ENCODE measurements at places on chromosomes 2 and 18.
A peak's percentile ranks its signal among the peaks of the same experiment; 100 is the strongest.

DNA sequence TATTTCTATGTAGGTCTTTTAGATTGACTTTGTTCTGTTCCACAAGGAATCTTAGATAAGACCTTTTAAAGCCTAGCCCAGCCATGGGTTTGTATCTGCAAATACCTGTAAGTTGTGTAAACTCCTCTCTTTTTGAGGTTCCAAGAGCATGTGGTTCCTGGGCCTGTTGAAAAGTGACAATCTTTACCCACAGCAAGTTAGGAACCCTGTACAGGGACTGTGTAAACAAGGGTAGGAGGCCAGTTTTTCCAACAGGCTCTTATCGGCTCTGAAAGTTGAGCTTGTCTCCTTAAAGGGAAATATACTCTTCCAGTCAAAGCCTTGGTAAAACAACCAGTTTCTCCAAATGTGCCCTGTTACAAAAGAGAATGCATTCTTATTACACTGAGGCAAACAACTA, 15.3 kb upstream of the ASXL3 start:
- DNase-seq = no peak

GRCh38 chr2:152693033-152693432, 24.2 kb downstream of the PRPF40A start:
- no peak for DNase-seq

- DNase-seq = no peak
These were observed 309.4 kb upstream of the EPAS1 start for GRCh38 chr2:45987856-45988255.

DNA sequence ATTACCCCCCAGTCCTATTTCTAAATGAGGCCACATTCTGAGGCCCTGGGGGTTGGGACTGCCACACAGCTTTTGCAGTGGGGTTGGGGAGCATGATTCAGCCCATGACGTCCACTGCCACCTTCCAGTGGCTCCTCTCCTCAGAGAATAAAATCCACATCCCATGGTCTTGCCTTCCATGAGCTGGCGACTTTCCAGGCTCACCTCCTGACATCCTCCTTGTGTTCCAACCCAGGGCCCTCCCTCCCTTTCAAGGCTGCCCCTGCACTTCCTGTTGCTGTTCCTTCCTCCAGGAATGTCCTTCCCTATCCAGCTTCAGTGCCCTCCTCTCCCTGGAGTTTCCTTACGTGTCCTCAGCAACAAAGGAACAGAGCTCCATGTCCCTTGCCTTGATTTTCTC, 187.3 kb upstream of the ID2 start:
- DNase-seq = no peak

GRCh38 chr2:31992025-31992579, 18.7 kb downstream of the MEMO1 start:
- no peak for DNase-seq

DNA sequence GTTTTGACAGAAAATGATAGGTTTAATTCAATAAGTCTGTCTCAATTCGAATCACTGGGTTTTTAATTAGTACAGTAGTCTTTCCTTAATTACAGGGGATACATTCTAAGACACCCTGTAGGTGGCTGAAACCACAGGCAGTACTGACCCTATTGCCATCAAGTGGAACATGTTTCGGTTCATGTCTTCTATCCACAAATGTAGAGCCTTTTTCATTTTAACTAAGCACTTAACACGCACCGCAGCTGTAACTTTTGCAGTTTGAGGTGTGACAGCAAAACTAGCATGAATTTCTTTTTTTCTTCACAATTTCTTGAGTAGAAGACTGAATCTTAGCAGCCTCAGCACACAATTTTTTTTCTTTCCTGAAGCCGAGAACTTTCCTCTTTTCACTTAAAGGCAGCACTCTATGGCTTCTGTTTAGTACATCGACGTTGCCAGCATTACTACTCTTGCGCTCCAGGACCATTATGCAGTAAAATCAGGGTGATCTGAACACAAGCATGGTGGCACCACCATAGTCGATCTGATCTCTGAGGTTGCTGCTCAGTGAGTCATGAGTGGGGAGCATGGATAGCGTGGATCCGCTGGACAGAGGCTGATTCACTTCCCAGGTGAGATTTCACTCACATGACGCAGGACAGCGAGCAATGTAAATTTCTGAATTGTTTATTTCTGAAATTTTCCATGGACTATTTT, 805.1 kb downstream of the RNF144A start:
- no peak for DNase-seq

DNA sequence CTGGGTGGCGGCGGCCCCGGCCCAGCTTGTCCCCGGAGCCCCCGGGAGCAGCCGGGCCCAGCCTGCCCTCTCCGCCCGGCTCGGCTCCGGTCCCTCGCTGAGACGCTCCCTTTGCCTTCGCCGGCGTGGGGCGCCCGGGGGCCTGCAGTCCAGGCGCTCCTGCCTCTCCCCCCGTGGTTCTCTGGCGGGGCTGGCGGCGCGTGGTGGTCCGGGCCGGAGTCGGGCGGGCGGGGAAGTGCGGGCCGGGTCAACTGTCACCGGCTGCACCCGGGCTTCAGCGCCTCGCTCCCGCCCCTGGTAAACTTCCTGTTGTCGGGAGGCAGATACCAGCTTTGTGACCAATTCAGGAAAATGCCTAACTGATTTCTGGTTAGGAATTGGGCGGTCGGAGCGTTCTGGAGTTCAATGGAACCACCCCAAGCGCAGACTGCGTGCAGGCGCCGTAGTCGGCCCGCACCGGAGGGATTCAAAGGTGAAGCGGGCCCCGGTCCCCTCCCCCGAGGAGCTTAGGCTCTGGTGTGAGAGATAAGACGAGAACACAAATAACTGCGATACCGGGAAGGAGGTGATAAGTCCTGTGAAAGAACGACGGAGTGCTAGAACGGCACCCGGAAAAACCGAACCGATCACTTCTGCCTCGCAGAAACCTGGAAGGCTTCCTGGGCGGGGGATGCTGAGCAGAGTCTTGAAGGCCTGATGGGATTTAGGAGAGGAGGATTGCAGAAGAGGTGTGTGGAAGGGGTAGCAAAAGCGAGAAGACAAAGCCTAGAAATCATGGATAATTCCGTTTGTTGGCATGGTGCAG, 891 bp downstream of the CAB39 start:
- DNase-seq = no peak

- no peak for DNase-seq
These were observed 142.0 kb downstream of the ZEB2 start for GRCh38 chr2:144377914-144378313.

- no peak for DNase-seq
These were observed 238.1 kb downstream of the LPIN1 start for GRCh38 chr2:11984316-11985158.

DNA sequence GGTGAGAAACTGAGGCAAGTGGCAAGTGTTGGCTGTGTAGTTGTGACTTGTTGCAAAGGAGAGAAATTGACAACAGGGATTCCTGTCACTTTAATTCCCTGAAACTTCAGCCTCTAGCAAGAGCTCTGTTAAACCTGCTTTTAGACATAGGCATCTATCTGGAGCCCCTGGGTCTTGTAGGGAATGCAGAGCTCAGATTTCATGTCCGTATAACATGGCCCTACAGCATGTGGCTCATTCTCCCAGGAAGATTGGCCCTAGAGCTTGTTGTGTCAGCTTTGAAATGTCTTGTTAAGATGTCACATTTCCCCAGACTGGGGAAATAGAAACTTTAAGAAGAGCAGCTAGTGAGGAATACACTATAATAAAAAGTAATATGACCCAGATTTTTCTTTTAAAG, 115.8 kb downstream of the POLE4 start:
- DNase-seq = no peak

- no peak for DNase-seq
These were observed 24.3 kb upstream of the FOSL2 start for GRCh38 chr2:28368357-28368798.

GRCh38 chr2:169906731-169907130, 79.5 kb downstream of the UBR3 start:
- no peak for DNase-seq

GRCh38 chr2:173821451-173821850, 143.7 kb downstream of the SP3 start:
- no peak for DNase-seq

- no peak for DNase-seq
These were observed 301.2 kb upstream of the TRIB2 start for GRCh38 chr2:12415536-12415935.

- no peak for DNase-seq
These were observed 47.0 kb downstream of the NPPC start for GRCh38 chr2:231879216-231879615.

DNA sequence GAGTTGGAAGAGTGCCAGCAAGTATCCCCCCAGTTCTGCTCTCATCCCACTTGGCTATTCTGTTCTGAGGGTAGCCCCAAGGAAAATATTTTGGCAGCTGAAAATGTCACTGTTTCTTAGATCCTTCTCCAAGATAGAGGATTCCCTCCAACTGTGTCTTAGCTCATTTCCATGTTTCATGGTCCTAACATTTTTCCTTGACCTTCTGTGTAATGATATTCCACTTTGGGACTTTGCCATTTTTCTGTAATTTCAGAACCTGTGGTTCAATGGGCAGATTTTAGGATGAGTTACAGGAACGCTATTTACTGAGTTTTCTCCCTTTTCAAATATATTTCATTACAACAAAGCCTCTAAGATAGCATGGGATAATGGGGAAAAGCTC, 34.7 kb downstream of the NHEJ1 start:
- DNase-seq = no peak

GRCh38 chr2:96083989-96084857, 32.1 kb downstream of the ADRA2B start:
- DNase-seq = no peak

GRCh38 chr2:19409046-19409445, 50.6 kb upstream of the OSR1 start:
- DNase-seq = no peak

DNA sequence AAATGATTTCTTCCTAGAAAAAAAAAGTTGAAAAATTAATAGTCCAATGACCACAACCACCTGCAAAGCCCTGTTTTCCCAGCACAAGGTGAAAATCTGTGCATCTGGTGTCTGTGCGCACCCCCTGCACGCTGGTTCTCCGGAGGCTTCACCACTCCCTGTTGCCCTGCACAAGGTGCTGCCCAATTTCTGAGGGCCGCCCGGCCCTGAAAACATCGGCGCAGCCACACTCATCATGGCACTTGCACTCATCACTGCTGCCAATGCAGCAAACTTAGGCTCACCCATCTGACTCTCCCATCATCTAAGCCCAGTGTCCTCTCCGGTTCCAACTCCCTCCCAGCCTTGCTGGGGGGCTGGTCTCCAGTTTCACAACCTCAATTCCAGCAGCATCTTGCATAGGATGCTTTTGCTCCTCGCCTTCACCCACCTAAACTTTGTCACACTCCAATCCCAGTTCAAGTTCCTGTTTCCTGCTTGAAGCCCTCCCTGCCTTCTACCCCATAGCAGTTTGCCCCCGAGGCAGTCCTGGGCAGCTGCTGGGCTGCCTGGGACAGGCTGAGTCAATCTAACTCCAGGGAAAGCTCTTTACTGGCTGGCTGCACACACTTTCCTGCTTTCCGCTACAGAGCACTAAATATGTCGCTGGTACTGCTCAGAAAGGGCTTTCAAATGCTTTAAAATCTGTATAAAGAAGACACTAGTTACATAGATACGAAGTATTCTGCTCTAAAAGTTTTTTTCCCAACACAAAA, 522.5 kb upstream of the ID2 start:
- no peak for DNase-seq

DNA sequence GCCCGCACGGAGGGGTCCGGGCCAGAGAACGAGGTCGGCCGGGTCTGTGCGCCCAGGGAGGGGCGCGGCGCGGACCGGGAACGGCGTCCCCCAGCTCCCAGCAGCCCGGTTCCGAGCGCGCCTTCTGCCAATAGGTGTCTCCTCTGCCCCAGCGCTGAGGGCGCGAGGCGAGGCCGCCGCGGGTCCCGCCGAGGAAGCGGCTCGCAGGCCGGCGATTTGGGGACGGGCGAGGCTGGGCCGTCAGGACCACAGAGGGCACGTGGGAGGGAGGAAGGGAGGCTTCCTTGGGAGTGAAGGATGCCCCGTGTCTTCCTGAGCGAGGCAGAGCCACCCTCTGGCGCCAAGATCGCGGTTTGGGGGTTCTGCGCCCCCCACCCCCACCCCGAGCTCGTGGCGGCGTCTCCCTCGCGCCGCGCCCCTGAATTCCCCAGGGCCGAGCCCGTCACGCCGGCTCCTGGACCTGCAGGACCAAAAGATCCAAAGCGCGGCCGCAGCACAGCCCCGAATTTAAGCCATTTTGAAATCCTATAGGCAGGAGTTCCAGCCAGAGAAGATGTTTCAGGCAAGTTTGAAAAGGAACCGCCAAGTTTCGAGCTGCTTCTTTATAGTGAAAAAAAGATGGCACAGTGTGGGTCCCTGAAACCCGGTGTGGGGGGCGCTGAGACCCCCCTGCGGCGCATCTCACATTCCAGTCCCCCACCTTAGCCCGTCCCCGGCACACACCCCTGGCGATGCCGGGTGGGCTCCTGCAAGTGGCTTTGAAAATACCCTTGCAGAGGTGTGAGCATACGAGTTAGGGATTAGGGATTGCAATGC, 909 bp downstream of the NFATC1 start:
- no peak for DNase-seq

DNA sequence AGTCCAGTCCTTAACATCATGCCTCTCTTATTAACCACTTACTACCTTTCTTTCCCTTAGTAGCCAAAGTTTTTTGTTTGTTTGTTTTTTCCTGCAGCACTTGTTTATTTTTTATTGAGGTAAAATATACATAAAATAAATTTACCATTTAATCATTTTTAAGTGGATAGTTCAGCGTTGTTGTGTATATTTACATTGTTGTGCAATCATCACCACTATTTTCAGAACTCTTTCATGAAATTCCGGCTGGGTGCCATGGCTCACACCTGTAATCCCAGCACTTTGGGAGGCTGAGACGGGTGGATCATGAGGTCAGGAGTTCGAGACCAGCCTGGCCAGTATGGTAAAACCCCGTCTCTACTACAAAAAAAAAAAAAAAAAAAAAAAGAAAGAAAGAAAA, 38.1 kb upstream of the LHCGR start:
- DNase-seq = no peak

- DNase-seq = peak; percentile 76
These were observed 72.2 kb upstream of the RBM44 start for GRCh38 chr2:237726401-237726830.

DNA sequence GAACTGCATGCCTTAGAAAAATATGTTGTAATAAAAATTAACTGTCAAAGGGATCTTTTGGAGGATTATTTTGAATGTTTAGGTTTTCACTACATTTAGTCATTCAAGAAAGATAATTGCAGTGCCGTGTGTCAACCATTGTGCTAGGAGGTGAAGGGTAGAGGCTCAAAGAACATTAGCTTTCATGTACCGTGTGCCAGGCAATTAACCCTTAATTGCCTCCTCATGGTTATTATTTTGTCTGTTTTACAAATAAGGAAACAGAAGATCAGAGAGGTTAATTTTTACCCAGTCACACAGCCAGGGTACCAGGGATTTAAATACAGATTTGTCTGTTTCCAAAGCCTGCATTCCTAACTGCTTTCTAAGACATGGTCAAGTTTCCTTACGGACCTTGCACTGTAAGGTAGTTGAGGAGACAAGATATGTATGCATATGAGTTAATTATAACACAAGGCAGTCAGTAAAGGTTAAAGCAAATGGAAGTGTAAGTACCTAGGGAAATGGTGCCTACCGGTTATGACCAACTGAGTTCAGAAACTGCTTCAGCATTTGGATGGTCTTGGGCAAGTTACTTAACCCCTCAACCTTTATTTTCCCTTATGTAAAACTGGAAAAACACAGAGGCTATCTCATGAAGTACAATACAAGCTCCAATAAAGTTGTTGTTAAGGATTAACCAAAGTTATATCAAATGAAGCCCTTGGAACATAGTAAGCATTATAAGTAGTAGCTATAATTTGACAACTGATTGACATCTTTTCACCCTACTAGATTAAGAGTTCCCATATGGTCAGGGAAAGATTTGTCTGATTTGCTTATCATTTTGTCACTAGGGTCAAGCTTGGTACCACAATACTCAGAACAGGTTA, 434.9 kb downstream of the MBD2 start:
- DNase-seq = no peak

- DNase-seq = no peak
These were observed 506.9 kb downstream of the BCL11A start for GRCh38 chr2:60046529-60046928.

All from COR-L47 (cell line).